ENCODE measurements at places on chromosomes 7 and 10.

DNA sequence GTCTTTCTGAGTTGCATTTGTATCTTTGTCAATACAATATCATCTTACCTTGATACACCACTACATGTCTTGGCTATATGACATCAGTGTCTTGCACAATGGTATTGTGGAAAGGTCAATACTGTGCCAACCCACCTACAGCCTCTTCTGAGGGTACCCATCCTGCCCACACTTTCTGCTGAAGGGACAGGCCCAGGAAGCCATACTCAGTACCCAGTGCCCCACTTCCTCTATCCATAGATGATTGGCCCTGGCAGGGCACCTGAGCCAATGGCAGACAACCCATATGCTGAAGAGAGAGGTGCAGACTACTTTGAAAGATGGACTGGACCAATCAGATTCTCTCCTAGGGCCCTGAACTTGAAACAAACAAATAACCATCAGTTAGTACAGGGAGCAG lies 152.0 kb upstream of the ADO start:
- no peak overlapping the region for H3K4me3 ChIP-seq
- H3K36me3 ChIP-seq, result peaks cover 4% of the 10 kb centered on the region

DNA sequence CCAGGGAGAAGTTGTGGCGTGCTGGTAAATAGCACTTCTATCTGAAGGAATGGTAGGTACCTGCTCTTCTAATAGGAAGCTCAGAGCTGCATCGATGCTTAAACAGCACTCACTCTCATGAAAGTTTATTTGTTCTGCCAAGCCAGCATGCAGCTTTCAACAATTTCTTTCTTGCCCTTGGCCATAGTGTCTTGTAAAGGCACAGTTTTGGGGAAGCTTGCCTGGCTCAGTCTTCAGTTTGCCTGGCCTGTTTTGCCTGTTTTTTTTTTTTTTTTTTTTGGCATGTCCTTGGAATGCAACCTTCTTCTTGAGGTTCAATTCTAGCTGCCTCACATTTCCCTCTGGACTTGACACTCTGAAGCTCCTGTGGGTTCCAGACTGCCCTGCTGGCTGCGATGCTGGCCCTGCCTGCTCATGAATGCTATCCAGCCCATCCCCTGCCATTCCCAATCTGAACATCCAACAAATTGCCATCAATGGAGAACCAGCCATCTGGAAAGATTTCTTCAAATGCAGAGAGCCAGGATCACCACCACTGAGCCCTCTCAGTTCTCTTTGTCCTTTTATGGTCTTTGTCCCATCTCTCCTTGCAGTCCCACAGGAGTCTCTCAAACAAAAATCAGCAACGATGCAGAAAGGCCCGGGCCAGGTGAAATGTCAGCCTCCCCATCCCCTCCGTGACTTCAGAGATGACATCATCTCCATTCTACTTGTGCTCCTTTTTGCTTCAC lies 133.9 kb downstream of the ANLN start:
- H3K4me1 ChIP-seq, result no peaks in the 10 kb centered on the region
- H3K4me3 ChIP-seq, result no peak overlapping the region
- H3K36me3 ChIP-seq, result no peaks in the 10 kb centered on the region
- peaks cover 7% of the 10 kb centered on the region for H3K27me3 ChIP-seq
- no peak for DNase-seq

DNA sequence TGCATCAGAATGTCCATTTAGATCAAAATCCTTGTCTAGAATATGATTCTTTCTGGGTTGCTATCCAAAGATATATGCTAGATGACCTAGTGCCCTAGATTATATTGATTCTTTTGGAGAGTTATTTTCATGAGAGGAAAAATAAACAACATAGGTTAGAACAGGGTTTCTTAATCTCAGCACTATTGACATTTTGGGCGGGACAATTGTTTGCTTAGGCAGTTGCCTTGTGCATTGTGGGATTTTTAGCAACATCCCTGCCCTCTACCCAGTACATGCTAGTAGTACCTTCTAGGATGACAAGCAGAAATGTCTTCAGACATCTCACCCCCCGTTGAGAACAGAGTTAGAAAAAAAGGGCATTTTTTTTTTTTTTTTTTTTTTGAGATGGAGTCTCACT lies 25.1 kb upstream of the LAMB1 start:
- H3K4me1 ChIP-seq, result no peaks in the 10 kb centered on the region
- no peak overlapping the region for H3K4me3 ChIP-seq
- peaks cover 13% of the 10 kb centered on the region for H3K27me3 ChIP-seq
- no peak for DNase-seq
- H3K27ac ChIP-seq, result no peak overlapping the region
- no peaks in the 10 kb centered on the region for H3K36me3 ChIP-seq

GRCh38 chr7:1233333-1234048 lies 819 bp downstream of the UNCX start:
- H3K27me3 ChIP-seq, result peaks cover 14% of the 10 kb centered on the region
- H3K4me3 ChIP-seq, result no peak overlapping the region
- no peak for DNase-seq
- no peaks in the 10 kb centered on the region for H3K4me1 ChIP-seq
- H3K27ac ChIP-seq, result peak overlapping the region; percentile 60
- H3K36me3 ChIP-seq, result peaks cover 1% of the 10 kb centered on the region

- H3K36me3 ChIP-seq, result peaks cover 58% of the 10 kb centered on the region
- no peak overlapping the region for H3K4me3 ChIP-seq
- no peaks in the 10 kb centered on the region for H3K27me3 ChIP-seq
- peak overlapping the region; percentile 66 for H3K27ac ChIP-seq
- DNase-seq, result no peak
Measured at GRCh38 chr10:62093863-62094291, 174.8 kb downstream of the RTKN2 start.

DNA sequence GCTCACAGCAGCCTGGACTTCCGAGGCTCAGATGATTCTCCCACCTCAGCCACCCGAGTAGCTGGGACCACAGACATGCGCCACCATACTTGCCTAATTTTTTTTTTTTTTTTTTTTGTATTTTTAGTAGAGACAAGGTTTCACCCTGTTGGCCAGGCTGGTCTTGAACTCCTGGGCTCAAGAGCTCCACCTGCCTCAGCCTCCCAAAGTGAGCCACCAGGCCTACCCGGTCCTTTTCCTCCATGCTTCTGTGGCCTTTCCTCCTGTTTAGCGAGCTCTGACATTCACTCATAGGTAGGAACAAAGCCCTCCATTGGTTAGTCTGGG lies 50.1 kb upstream of the SRPK2 start:
- no peak for DNase-seq
- H3K27me3 ChIP-seq, result no peaks in the 10 kb centered on the region
- no peak overlapping the region for H3K27ac ChIP-seq
- peaks cover 12% of the 10 kb centered on the region for H3K4me1 ChIP-seq
- peaks cover 4% of the 10 kb centered on the region for H3K36me3 ChIP-seq
- H3K4me3 ChIP-seq, result no peak overlapping the region

GRCh38 chr10:1631282-1631681 lies 106.0 kb downstream of the ADARB2 start:
- peaks cover 4% of the 10 kb centered on the region for H3K4me1 ChIP-seq
- H3K27me3 ChIP-seq, result peaks cover 17% of the 10 kb centered on the region
- no peak overlapping the region for H3K27ac ChIP-seq

DNA sequence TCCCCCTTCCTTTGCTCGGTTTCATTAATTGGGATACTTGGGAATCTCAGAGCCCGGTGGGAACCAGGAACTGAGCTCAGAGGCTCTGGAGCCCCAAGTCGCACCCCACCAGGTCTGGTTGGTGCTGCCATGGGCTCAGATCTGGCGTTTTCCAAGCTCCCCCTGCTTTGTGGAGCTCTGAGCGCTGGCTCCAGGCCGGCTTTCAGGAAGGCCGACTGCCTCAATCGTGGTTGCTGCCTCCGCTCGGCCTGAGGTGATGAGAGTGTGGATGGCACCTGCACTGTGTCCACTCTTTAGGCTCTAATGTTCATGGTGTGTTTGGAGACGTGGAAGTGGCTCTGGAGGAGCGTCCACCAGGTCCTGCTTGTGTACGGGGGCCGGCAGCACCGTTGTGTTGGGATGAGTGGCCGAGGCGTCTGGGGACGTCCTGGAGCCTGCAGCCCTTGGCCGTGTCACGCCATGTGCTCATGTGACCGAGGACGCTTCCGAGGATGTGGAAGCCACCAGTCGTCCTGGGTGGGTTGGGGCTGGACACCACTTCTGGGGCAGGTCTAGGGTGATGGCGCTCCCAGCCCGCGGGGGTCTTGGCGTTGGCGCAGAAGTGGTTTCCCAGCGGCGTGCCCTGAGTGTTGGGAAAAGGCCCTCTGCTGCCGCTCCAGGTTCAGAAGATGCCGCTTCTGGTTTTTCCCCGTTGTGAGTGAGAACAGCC lies 8.2 kb downstream of the INPP5A start:
- peaks cover 65% of the 10 kb centered on the region for H3K4me1 ChIP-seq
- peaks cover 6% of the 10 kb centered on the region for H3K36me3 ChIP-seq
- no peak overlapping the region for H3K27ac ChIP-seq
- peak overlapping the region; percentile 46 for H3K4me3 ChIP-seq
- H3K27me3 ChIP-seq, result no peaks in the 10 kb centered on the region

DNA sequence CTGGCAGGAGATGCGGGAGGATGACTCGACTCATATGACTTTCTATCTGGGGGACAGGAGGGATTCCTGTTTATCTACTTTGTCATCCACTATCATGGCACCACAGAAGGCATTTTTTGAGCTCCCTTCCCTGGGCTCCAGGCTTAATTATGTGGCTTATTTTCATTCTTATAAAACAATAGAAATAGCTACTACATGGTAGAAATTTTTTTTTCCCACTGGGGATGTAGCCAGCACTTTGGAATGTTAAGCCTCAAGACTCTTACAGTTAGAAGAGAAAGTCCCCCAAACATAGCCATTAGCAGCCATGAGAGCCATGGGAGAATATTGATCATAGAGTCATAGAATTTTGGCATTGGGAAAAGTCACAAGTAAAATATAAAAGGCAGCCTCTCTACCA lies 14.6 kb upstream of the FAM180A start:
- no peak overlapping the region for H3K4me3 ChIP-seq
- DNase-seq, result no peak
- no peak overlapping the region for H3K27ac ChIP-seq
- peaks cover 1% of the 10 kb centered on the region for H3K36me3 ChIP-seq
- peaks cover 3% of the 10 kb centered on the region for H3K4me1 ChIP-seq
- peaks cover 15% of the 10 kb centered on the region for H3K27me3 ChIP-seq

GRCh38 chr7:21469894-21470293 lies 42.0 kb downstream of the SP4 start:
- H3K36me3 ChIP-seq, result peaks cover 19% of the 10 kb centered on the region
- no peak for DNase-seq
- no peak overlapping the region for H3K4me3 ChIP-seq
- no peak overlapping the region for H3K27ac ChIP-seq
- H3K27me3 ChIP-seq, result no peaks in the 10 kb centered on the region

- DNase-seq, result no peak
- H3K27ac ChIP-seq, result no peak overlapping the region
- peaks cover 11% of the 10 kb centered on the region for H3K4me1 ChIP-seq
- peaks cover 33% of the 10 kb centered on the region for H3K36me3 ChIP-seq
- no peak overlapping the region for H3K4me3 ChIP-seq
Measured at GRCh38 chr7:70598976-70599375, 533.0 kb upstream of the GALNT17 start.

DNA sequence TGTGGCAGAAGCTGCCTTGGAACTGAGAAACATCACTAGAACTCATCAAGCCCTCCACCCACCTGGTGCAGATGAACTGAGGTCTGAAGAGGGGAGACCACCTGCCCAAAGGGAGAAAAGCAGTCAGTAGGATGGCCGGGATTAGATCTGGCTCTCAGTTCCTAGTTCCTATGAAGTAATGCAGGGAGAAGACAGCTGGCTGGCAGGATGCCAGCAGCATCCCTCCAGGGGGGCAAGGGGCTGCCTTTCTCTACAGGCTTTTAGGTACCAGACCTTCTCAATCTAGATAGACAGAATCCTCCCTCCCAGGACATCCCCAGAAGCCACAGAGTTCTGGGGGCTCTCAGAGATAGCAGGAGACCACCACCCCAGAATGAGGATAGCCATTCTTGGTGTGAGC lies 7.8 kb downstream of the CRHR2 start:
- no peaks in the 10 kb centered on the region for H3K4me1 ChIP-seq
- DNase-seq, result no peak
- H3K4me3 ChIP-seq, result no peak overlapping the region
- no peak overlapping the region for H3K27ac ChIP-seq
- H3K27me3 ChIP-seq, result peaks cover 32% of the 10 kb centered on the region

DNA sequence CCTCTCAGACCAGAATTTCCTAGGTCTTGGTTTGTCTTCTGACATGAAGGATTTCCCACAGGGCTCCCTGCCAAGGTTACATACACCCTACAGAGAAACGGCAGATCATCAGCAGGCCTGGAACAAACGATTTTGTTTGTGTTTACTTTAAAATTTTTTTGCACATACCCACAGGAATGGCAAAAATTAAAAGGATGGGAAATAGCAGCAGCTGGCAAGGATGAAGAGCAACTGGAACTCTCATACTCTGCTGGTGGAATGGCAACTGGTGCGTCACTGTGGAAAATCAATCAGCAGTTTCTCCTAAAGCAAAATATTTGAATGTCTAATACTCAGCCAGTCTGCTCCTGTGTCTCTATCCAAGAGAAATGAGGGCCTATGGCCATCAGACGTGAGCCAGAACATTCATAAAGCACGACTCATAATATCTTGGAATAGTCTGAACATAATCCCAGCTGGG lies 6.5 kb downstream of the BAIAP2L1 start:
- H3K4me3 ChIP-seq, result no peak overlapping the region
- no peaks in the 10 kb centered on the region for H3K36me3 ChIP-seq
- DNase-seq, result no peak
